Esophagus squamous epithelium (tissue), 5 donors: ENCODE measurements at places on chromosomes 1 and 21. TPM values are rescaled to one million over a fixed set of nuclear protein-coding genes. Genes with fewer than 3 reads are reported as not detected.

DNA sequence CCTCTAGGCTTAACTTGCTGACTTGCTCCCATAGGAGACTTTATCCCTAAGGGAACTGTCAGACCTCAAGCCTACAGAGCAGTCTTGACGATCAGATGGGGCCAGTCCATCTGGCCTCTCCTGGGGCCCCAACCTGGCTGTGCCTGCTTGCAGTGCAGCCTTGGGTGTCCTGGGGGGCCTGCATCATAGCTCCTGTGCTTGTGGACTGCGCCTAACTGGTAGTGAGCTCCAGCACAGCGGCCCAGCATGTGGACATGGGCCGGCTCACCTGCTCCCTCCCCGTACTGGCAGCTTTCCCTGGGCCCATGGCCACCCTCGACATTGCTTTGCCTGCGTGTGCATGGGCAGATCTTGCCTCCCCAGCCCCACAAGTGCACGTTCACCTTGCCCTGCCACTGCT, 76.1 kb downstream of the INTS7 start:
- no peaks in the 10 kb centered on the region for H3K27me3 ChIP-seq
- no peaks in the 10 kb centered on the region for H3K36me3 ChIP-seq
- no peaks in the 10 kb centered on the region for H3K4me1 ChIP-seq

Gene CAPZB
- 89.4 TPM for total RNA-seq

DNA sequence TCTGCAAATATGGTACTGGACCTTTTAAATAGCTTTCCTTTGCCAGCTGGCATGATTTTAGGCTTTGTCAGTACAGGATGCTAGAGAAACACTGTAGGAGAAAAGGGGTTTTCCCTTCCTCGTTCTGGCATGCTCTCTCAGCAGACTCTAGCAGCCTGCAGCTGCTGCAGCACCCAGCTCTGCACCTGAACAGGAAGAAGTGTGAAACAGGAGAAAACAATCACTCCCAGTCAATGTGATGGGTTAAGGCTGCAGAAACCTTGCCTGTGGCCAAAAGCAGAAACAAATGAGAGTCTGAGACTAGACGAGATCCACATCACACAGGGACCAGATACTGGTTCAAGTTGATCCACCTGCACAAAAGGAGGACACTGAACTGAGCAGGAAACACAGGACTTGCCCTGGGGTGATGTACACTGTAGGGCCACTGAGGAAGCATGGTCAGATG, 21.2 kb downstream of the OVGP1 start:
- no peaks in the 10 kb centered on the region for H3K36me3 ChIP-seq
- DNase-seq: no peak
- H3K4me3 ChIP-seq: no peak overlapping the region
- H3K27me3 ChIP-seq: no peaks in the 10 kb centered on the region

Gene DENND2D
- total RNA-seq: 66.9 TPM

GRCh38 chr1:44785501-44786137, 2.4 kb downstream of the BEST4 start:
- peak overlapping the region; percentile 81 for H3K27ac ChIP-seq
- peaks cover 7% of the 10 kb centered on the region for H3K36me3 ChIP-seq
- no peak for DNase-seq
- H3K4me1 ChIP-seq: peaks cover 27% of the 10 kb centered on the region
- H3K27me3 ChIP-seq: no peaks in the 10 kb centered on the region

GRCh38 chr1:207990876-207991582, 80.1 kb upstream of the CD34 start:
- H3K36me3 ChIP-seq: no peaks in the 10 kb centered on the region
- no peak for DNase-seq
- H3K4me3 ChIP-seq: no peak overlapping the region
- H3K27me3 ChIP-seq: peaks cover 16% of the 10 kb centered on the region
- H3K4me1 ChIP-seq: no peaks in the 10 kb centered on the region
- H3K27ac ChIP-seq: no peak overlapping the region

DNA sequence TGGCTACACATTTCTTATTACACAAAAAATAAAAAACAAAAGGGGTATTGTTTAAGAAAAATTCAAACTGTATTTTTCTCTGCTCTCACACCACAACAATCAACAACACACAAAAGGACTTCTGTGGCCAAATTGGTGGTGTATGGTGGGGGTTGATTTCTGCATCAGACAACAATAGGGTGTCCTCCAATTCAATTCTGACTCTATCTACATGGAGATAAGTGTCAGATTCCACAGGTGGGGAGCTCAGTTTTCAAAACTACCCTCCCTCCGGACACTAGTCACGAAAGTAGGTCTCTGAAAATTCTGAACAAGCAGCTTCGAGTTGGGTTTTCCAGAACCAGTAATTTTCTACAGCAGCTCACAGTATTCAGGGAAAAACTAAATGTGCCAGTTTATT, 744.9 kb upstream of the NCAM2 start:
- no peaks in the 10 kb centered on the region for H3K4me1 ChIP-seq
- DNase-seq: no peak
- no peaks in the 10 kb centered on the region for H3K27me3 ChIP-seq

Gene LCE1D
- total RNA-seq: not detected

- DNase-seq: no peak
- H3K4me3 ChIP-seq: no peak overlapping the region
Measured at GRCh38 chr1:3998086-3998485, 98.0 kb upstream of the C1orf174 start.

DNA sequence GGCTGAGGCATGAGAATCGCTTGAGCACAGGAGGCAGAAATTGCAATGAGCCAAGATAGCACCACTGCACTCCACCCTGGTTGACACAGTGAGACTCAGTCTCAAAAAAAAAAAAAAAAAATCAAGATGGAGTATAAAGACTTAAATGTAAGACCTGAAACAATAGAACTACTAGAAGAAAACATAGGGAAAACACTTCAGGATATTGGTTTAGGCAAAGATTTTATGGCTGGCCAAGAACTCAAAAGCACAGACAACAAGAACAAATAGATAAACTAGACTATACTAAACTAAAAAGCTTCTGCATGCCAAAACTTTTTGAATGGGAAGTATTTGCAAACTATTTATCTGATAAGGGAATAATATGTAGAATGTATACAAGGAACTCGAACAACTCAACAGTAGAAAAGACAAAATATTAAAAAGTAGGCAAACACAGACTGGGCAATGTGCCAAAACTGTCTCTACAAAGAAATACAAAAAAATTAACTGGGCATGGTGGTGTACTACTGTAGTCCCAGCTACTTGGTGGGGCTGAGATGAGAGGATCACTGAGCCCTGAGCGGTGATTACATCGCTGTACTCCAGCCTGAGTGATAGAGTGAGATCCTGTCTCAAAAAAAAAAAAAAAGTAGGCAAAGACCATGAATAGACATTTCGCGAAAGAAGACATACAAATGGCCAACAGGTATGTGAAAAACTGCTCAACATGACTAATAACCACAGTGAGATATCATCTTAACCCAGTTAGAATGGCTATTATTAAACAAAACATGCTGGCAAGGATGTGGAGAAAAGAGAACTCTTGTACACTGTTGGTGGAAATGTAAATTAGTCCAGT, 25.3 kb downstream of the DTL start:
- no peaks in the 10 kb centered on the region for H3K27me3 ChIP-seq
- H3K36me3 ChIP-seq: no peaks in the 10 kb centered on the region
- no peaks in the 10 kb centered on the region for H3K4me1 ChIP-seq
- H3K27ac ChIP-seq: no peak overlapping the region

Gene SLAMF6
- 1.7 TPM for total RNA-seq

DNA sequence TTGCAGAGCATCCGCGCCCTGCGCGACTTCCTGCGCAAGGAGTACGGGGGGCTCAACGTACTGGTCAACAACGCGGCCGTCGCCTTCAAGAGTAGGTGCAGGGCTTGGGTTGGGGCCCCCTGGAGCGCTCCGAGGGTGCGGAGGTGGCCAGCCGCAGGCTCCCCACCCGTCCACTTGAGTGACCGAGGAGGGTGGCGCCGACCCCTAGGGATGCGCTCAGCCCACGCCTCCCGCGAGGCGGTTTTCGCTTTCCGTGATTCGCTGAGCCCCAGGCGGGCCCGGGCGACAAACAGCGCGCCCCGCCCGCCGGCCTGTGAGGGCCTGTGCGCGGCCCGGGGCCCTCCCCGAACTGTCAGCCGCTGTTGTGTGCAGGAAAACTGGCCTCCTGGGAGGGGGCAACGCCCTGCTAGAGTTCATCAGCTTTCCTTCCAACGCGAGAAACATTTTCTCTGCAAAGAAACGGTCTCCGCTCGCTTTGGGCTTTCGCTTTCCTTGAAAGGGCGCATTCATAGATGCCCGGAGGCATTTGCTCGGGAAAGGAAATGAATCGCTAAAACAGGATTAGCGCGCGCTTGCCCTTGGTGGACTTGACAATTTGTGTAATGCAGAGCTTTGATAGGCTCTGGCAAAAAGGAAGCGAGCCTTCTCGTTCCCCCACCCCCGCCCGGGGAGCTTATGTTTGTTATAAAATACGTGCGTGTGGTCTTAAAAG, 668 bp downstream of the CBR3 start:
- DNase-seq: no peak
- peak overlapping the region; percentile 96 for H3K4me3 ChIP-seq
- H3K4me1 ChIP-seq: peaks cover 10% of the 10 kb centered on the region
- no peaks in the 10 kb centered on the region for H3K27me3 ChIP-seq

- H3K4me1 ChIP-seq: peaks cover 40% of the 10 kb centered on the region
- DNase-seq: no peak
- H3K27ac ChIP-seq: no peak overlapping the region
- peaks cover 73% of the 10 kb centered on the region for H3K36me3 ChIP-seq
- H3K4me3 ChIP-seq: no peak overlapping the region
Measured at GRCh38 chr1:156136970-156137483, 16.4 kb upstream of the SEMA4A start.

Gene PRKAA2
- 1.1 TPM for total RNA-seq

DNA sequence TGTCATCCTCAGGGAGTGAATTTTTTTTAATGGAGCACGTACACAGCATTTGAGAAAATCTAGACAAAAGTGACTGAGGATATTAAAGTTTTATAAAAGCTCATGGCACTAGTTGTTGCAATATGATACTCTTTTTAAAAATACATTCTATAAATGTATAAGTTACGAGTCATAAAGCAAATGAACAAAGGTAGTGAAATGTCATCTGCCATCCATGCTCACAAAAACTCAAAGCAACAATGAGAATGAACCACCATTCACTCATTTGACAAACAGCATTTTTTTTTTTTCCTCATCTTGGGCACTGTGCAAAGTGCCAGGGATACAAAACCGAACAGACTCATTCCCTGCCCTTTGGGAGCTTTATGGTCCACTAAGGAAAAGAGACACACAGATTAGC, 38.7 kb downstream of the GPR137B start:
- H3K27me3 ChIP-seq: no peaks in the 10 kb centered on the region
- no peak overlapping the region for H3K27ac ChIP-seq
- no peak overlapping the region for H3K4me3 ChIP-seq
- H3K36me3 ChIP-seq: no peaks in the 10 kb centered on the region

DNA sequence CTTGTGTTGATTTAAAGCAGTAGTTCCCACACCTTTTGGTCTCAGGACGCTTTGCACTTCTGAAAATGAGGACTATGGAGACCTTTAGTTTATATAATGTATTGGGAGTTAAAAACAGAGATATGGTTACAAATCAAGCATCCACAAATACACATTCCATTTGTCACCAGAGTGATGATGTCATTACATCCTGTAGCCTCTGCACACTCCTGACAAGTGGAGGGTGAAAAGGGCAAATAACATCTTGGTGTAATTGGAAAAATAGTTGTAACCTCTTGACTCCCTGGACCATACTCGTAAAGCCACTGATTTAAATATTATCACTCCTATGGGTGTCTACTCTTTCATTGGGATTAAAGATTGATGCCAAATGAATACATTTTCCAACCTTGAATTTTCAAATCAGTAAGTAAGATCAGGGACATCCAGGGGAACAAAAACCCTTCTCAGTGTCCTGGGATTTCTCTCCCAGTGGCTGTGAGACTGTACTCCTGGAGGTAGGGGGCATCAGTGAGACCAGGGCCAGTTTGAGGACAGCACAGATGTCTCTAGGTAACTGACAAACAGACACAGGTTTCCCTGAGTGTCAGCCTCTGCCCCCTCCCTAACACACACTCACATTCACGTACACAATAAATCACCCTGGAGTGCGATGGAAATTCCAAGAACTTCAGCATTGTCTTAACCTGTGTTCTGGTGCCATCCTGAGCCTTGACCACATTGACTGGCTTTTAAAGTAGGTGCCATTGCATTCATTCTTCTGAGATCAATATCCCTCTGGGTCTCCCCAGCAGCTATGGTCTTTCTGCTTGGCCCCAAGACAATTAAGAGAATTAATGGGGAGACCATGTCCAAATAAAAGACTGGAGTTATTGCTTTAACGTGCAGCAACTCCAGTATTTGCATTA, 63.0 kb downstream of the NR5A2 start:
- H3K4me3 ChIP-seq: no peak overlapping the region
- H3K27me3 ChIP-seq: no peaks in the 10 kb centered on the region
- H3K27ac ChIP-seq: no peak overlapping the region

DNA sequence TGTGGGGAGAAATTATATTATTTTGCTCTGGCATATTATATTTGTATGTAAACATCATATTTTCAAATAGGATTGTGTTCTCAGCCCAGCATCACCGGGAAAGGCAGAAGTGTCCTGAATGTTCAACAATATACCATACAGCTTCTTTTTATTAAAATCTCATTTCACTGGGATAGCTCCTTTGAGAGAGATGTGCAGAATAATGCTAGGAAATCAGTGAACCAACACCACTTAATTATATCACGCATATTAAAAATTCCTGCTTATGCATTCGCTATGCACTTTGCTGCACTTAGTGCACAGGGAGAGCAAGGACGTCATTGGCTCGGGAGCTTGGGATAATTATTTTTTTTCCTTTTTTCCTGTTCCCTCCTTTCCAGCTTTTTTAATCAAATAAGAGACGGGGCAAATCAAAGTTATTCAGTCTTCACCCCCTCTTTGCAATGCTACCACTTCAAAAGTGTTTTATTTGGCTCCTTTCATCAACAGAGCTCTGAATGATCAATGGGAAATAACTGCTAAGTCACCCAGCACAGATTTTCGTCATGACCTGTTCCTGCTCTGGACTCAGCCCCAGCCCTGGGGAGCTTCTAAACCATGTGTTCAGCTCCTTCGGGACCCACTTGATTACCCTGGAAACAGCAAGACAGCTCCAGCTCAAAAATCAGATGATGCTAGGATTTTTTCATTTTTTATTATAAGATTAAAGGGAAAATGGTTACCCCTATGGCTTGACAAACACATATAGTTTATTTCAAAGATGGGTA, 165.5 kb upstream of the DUSP10 start:
- DNase-seq: no peak
- no peaks in the 10 kb centered on the region for H3K27me3 ChIP-seq
- no peaks in the 10 kb centered on the region for H3K36me3 ChIP-seq
- no peaks in the 10 kb centered on the region for H3K4me1 ChIP-seq
- no peak overlapping the region for H3K27ac ChIP-seq

Gene SLC35E2B
- total RNA-seq: 18.1 TPM

Gene KMO
- 0.08 TPM for total RNA-seq
